Kidney (tissue), 22 donors: ENCODE measurements at places on chromosomes 4 and X. TPM values are rescaled to one million over a fixed set of nuclear protein-coding genes. Genes with fewer than 3 reads are reported as not detected.

- H3K27me3 ChIP-seq, result no peaks in the 10 kb centered on the region
- no peak for DNase-seq
- no peaks in the 10 kb centered on the region for H3K4me1 ChIP-seq
- H3K36me3 ChIP-seq, result no peaks in the 10 kb centered on the region
- no peak overlapping the region for H3K27ac ChIP-seq
These were observed 99.6 kb downstream of the CEP135 start for GRCh38 chr4:56048383-56048701.

GRCh38 chr4:102734116-102734515, 26.7 kb downstream of the MANBA start:
- no peak for DNase-seq
- no peaks in the 10 kb centered on the region for H3K27me3 ChIP-seq
- H3K27ac ChIP-seq, result no peak overlapping the region
- H3K4me1 ChIP-seq, result no peaks in the 10 kb centered on the region
- no peaks in the 10 kb centered on the region for H3K36me3 ChIP-seq
- no peak overlapping the region for H3K4me3 ChIP-seq

- H3K4me1 ChIP-seq, result peaks cover 2% of the 10 kb centered on the region
- DNase-seq, result no peak
- no peak overlapping the region for H3K27ac ChIP-seq
- H3K4me3 ChIP-seq, result no peak overlapping the region
- H3K27me3 ChIP-seq, result no peaks in the 10 kb centered on the region
These were observed 12.4 kb downstream of the ZDHHC9 start for GRCh38 chrX:129831091-129831885.

DNA sequence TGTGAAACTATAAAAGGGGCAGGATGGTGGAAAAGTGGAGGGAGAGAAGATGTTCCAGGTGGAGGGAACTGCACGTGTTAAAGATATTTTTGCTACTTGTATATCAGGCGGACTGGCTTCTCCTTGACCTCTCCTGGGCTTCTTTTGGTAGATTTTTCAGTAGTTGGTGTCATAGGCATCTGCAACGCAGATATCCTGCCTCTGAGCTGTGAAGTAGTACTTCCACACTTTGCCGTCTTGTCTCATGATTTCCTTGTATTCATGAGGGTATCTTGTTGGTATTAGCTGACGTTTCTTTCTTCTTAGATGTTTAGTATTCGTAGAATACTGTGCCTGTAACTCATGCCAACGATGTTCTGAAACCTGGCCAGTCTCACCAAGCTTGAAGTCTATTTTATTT, 81.0 kb downstream of the WWC2 start:
- no peak overlapping the region for H3K27ac ChIP-seq
- H3K27me3 ChIP-seq, result no peaks in the 10 kb centered on the region
- no peaks in the 10 kb centered on the region for H3K36me3 ChIP-seq
- no peak for DNase-seq

- no peaks in the 10 kb centered on the region for H3K36me3 ChIP-seq
- H3K27ac ChIP-seq, result no peak overlapping the region
- no peaks in the 10 kb centered on the region for H3K4me1 ChIP-seq
- no peak overlapping the region for H3K4me3 ChIP-seq
- no peaks in the 10 kb centered on the region for H3K27me3 ChIP-seq
These were observed 142.0 kb downstream of the RTL3 start for GRCh38 chrX:78517124-78517523.

DNA sequence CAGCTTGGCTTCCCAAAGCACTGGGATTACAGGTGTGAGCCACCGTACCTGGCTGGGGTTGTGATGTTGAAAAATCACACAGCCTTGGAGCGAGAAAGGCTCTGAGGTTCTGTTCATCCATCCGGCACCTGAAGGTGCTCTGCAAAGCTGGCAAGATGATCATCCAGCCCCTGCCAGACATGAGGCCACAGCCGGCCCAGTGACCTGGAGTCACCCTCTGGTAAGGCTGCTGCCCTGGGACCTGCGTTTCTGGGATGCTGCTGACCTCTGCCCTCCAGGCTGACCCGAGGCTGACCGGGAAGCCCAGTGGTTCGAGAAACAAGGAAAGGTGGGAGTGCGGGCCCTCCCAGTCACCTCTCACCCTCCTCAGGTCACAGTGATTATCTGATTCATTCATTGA, 13.5 kb upstream of the WFS1 start:
- H3K27me3 ChIP-seq, result no peaks in the 10 kb centered on the region
- no peaks in the 10 kb centered on the region for H3K36me3 ChIP-seq
- no peak for DNase-seq
- no peak overlapping the region for H3K4me3 ChIP-seq

DNA sequence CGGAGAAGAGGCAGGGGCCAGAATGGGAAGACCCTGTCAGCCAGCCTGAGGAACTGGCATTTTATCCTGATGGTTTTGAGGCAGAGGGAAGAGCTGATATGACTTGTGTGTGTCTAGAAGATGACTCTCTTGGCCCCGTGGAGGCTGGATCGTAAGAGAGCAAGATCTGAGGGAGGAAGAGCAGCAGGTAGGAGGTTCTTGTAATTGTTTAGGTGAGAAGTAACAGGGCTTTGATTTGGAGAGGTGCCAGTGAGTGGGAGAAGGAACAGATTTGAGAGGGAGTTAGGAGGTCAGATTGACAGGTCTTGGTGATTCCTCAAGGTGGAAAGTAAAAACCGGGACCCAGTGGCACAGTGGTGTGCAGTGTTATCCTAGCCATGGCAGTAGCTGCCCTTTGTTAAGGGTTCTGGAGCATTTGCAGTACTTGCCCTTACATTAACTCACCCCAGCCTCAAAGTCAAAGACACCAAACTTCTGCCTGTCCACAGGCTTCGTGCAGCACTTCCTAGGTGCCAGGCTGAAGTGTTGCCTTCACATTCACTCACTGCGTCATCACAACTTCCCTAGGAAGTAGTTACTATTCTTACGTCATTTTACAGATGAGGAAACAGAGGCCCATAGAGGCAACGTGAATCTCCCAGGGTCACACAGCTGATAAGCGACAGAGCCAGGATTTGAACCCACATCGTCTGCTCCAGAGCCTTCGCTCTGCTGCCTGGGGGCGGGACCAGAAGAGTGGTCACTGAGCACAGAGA, 23.7 kb downstream of the RTL5 start:
- H3K36me3 ChIP-seq, result no peaks in the 10 kb centered on the region
- DNase-seq, result no peak
- H3K27me3 ChIP-seq, result peaks cover 5% of the 10 kb centered on the region
- no peak overlapping the region for H3K4me3 ChIP-seq

GRCh38 chr4:36039026-36039425, 205.3 kb downstream of the ARAP2 start:
- no peak overlapping the region for H3K27ac ChIP-seq
- no peaks in the 10 kb centered on the region for H3K4me1 ChIP-seq

DNA sequence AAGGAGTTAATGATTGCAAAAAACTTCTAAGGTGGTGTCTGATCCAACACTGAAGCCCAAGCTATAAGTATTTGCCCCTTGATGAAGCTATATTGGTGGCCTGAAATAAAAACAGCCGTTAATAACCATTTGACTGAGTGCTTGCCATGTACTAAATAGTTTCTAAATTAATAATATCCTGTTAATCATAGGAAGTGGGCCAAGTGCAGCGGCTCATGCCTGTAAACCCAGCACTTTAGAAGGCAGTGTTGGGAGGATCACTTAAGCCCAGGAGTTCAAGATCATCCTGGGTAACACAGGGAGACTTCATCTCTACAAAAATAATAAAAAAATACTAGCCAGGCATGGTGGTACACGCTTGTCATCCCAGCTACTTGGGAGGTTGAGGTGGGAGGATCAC, 8.3 kb downstream of the NDP start:
- H3K4me3 ChIP-seq, result no peak overlapping the region
- DNase-seq, result no peak
- no peaks in the 10 kb centered on the region for H3K4me1 ChIP-seq
- H3K36me3 ChIP-seq, result no peaks in the 10 kb centered on the region
- no peaks in the 10 kb centered on the region for H3K27me3 ChIP-seq
- H3K27ac ChIP-seq, result no peak overlapping the region

GRCh38 chr4:147944249-147944648, 212.4 kb downstream of the ARHGAP10 start:
- no peak overlapping the region for H3K4me3 ChIP-seq
- H3K4me1 ChIP-seq, result no peaks in the 10 kb centered on the region
- H3K27ac ChIP-seq, result no peak overlapping the region
- no peaks in the 10 kb centered on the region for H3K27me3 ChIP-seq
- DNase-seq, result no peak

The USP17L27 gene
- polyA plus RNA-seq, result not detected

GRCh38 chr4:183773790-183774189, 114.7 kb downstream of the TRAPPC11 start:
- no peak overlapping the region for H3K4me3 ChIP-seq
- DNase-seq, result no peak
- no peak overlapping the region for H3K27ac ChIP-seq
- H3K4me1 ChIP-seq, result no peaks in the 10 kb centered on the region

The SRPK3 gene
- polyA plus RNA-seq, result 0.58 TPM

The RAB9B gene
- 0.26 TPM for polyA plus RNA-seq

DNA sequence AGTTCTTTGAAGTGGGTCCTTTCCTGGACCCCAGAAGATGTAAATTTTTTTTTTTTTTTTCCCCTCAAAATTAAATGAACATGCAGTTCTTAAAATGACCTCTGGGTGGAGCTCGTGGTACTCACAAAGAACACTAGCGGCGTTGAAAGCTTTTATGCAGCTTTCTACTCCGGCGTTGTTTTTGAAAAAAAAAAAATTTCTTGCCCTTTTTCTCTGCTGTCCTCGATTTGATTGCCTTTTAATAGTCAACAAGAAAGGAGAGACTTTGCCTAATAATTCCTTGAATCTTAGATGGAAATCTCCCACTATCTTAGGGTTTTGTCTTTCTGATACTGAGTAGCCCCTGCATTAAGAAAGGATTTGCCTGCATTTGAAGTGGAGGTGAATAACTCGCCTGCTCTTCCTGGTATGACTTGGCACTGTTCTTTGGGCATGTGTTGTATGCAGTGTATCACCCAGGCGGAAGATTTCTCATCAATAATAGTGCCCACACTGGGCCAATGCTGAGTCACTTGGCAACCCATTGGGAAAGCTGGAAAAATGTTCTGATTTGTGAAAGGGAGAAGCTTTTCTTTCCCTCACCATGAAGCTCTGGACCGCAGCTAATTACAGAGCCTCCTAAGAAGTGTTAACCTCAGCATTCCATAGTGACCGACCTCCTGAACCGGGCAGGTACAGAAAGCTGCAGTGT, 104.0 kb downstream of the PHEX start:
- no peaks in the 10 kb centered on the region for H3K36me3 ChIP-seq
- no peaks in the 10 kb centered on the region for H3K4me1 ChIP-seq
- no peak for DNase-seq
- H3K4me3 ChIP-seq, result no peak overlapping the region

The GLRA3 gene
- polyA plus RNA-seq, result 0.13 TPM

DNA sequence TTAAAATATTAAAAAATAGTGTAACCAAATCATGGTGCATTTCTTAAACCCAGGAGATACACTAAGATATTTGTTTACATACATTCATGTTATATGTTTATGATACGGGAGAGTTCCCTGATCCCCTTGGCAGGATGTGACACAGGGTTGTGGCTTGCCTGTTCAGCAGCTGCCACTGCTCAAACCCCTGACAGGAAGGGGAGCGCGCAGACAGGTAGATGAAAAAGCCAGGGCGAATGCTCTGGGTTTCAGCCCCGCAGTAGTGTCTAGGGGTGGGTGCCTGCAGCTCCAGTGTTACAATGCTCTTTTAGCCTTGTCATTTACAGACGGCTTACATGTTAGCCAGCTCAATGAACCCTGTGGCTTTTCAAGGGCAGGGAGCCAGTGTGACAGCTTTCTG, 1343.8 kb upstream of the IGFBP7 start:
- H3K36me3 ChIP-seq, result no peaks in the 10 kb centered on the region
- no peaks in the 10 kb centered on the region for H3K27me3 ChIP-seq
- DNase-seq, result no peak
- H3K27ac ChIP-seq, result no peak overlapping the region

DNA sequence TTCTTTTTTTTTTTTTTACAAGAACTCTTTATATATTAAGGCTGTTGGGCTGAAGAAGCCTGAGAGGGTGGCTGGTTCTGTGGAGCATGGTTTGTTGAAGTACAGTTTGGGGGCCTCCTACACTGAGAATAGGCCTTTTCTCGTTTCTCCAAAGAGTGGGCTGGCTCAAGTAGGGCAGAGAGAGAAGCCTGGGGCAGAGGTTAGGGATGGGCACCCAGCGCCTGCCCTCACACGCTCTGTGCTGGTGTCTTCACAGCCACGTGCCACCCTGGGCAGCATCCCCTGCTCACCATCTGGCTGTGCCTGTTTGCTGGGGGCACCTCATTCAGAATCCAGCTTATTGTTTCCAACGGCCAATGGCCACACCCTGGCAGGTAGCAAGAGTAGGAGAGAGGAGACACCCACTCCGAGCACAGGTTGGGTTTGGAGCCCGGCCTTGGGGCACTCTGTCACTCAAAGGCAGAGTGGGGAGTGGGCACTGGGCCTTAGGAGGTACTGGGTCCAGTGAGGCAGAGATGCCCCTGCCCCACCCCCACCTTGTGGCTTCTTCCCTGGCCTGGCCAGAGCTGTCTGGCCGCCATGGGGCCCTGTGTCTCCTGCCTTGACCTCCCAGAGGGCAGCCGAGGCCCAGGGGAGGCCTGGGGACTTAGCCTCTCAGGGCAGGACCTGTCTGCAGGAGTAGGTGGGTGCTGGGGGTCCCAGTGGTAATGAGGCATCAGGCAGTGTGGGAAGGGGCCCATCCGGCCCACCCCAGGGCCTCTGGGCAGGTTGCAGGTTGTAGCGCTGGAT, 2.9 kb downstream of the MSANTD1 start:
- H3K4me1 ChIP-seq, result no peaks in the 10 kb centered on the region
- DNase-seq, result no peak
- no peak overlapping the region for H3K4me3 ChIP-seq
- H3K27ac ChIP-seq, result no peak overlapping the region
- no peaks in the 10 kb centered on the region for H3K36me3 ChIP-seq
- no peaks in the 10 kb centered on the region for H3K27me3 ChIP-seq

DNA sequence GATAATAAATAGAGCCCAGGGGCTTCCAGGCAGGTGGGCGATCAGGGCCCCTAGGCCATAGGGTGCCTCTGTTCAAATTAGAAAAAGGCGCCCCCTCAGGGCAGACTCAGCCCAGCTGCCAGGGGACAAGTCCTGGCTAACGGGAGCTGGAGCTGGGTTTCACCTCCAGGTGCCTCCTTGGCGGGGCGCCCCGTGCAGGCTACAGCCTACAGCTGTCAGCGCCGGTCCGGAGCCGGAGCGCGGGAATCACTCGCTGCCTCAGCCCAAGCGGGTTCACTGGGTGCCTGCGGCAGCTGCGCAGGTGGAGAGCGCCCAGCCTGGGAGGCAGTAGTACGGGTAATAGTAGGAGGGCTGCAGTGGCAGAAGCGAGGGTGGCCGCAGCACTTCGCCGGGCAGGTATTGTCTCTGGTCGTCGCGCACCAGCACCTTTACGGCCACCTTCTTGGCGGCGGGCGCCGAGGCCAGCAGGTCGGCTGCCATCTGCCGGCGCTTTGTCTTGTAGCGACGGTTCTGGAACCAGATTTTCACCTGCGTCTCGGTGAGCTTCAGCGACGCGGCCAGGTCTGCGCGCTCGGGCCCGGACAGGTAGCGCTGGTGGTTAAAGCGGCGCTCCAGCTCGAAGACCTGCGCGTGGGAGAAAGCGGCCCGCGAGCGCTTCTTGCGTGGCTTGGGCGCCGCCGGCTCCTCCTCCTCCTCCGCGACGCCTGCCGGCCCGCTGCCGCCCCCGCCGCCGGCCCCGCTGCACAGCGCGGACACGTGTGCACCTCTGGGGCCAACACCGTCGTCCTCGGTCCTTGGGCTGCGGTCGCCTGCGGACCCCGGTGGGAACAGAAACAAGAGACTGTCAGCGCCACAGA, 2.4 kb downstream of the NKX3-2 start:
- no peaks in the 10 kb centered on the region for H3K36me3 ChIP-seq
- H3K27ac ChIP-seq, result no peak overlapping the region
- H3K4me1 ChIP-seq, result peaks cover 6% of the 10 kb centered on the region
- peaks cover 81% of the 10 kb centered on the region for H3K27me3 ChIP-seq
